Stimulated activated CD4-positive, alpha-beta T cell treated with anti-CD3 and anti-CD28 coated beads, Interleukin-15, amount 100 ng/mL, for 48 hours (primary cell): ENCODE measurements at places on chromosomes 1 and 21.

DNA sequence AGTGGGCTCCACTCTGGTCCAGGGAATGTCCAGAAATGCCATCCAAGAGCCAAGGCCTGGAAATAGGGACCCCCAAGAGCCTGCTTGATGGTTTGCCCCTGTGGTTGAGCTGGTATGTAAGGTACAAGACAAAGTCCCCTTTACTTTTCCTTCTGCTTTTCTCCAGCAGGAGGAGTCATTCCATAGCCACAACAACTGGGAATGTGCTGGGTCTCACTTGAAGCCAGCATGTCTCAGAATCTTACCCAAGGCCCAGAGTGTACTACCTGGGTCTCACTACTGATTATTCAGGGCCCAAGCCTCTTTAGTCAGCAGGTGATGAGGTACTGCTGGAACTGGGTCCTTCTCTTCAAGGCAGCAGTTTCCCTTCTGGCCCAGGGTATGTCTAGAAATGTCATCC, 62.1 kb upstream of the CD55 start:
- no peak for DNase-seq

DNA sequence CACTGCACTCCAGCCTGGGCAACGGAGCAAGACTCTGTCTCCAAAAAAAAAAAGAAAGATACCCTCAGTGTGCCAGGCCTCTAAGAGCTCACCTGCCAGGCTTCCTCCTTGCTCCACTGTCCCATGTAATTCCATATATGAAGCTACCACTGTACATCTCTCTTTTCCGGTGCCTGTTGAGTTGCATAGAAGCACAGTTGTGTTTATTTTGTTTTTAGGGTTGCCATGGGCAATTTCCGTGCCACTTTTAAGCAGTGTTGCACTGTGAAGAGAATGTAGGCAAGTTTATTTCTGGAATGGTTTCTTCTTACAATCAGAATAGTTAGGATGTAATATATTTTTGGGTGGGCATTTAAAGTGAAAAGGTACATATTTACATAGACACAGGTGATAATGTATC, 23.3 kb downstream of the MR1 start:
- DNase-seq, result no peak

DNA sequence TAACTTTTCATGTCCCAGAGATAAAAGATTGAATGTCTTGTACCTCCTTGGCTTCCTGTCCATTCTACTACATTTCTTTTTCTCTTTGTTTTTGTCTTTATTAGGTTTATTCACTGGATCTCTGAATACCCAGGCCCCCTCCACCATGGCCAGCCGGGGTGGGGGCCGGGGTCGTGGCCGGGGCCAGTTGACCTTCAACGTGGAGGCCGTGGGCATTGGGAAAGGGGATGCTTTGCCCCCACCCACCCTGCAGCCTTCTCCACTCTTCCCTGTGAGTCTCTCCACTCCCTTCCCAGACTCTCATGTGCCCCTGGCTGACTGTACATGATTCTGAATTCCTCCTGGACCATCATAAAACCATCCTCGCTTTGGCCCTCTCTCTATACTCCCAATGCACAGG, 10.2 kb downstream of the POLR3GL start:
- DNase-seq, result no peak

GRCh38 chr1:239819096-239819495, 272.6 kb upstream of the FMN2 start:
- no peak for DNase-seq

DNA sequence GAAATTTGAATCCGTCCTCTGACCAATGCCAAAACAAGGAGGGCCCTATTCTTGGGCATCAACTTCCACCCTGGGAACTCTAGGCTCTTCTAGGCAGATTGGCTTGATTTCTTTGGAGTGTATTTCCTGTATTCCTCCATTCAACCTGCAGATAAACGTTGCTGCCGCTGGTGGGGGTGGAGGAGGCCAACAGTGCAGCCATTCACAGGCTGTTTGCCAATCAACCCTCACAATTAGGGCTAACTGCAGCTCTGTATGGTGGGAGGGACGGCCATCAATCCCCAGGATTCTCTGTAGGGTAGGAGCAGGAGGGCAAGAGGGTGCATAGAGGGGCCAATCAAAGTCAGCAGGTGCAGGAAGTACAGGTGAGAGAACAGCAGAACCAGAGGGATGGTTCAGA, 273.1 kb upstream of the PROX1 start:
- DNase-seq, result no peak

- no peak for DNase-seq
Observed at GRCh38 chr1:224783006-224783651, 146.3 kb upstream of the DNAH14 start.

DNA sequence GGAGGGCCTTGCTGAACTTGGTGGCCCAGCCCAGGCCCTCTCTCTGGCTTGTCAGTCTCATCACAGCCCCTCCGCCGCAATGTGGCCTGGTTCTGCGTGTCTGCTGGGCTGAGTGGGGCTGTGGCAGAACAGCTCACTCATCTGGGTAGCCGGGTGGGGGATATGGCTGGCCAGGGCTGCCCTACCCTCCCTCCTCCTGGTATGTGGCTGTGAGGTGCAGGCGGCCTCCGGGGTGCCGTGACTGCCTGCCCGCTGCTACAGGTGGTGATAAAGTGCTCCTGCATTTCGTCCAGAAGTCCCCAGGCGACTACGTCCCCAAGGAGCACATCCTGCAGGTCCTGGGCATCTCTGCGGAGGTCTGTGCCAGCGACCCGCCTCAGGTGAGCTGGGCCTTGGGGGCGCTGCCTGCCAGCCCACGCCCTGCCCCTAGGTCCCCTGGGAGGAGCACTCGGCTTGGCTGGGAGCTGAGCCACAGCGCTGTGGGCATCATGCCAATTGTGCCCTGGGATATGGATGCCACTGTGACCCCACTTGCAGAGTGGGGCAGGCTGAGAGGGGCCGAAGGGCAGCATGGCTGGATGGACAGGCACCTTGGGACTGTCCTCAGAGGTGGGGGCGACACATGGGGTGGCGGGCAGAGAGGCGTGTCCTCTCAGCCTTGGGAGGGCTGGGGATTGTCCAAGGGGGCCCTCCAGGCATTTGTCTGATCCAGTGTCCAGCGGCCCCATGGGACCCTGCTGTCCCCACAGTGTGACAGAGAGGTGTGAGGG, 2.3 kb downstream of the PRXL2B start:
- DNase-seq, result no peak

DNA sequence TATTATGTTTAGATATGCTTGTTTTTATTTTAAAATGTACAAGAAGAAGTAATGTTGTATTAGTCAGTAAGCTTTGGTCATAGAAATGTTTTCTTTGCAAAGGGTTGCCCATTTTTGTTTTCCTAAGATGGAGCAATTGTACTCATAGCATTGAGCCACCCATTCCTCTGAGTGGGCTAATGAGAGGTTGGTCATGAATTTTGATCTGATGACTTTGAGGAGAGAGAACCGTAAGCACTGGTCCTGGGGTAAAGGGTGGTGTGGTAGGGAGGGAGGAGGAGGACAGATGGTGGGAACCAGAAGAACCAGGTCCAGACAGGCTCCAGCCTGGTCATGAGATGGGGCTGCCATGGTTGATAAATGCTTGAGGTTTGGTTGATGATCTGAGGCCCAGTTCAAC, 15.9 kb upstream of the SLC6A9 start:
- no peak for DNase-seq

DNA sequence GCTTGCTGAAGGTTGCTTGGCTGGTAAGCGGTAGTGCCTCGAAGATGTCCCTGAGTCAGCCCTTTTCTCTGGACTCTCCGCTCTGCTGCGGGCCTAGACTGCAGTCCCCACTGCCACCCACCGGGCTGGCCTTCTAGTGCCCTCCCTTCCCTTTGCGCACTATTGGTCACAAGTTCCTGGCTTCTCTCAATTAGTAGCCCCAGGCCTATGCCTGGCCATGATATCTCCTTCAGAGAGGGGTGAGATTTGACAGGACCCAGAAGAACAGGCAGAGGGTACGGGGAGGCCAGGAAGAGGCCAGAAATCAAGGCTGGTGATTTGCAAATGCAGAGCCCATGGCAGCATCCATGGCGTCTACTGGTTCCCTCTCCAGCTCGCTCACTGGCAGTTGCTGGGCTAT, 207.7 kb downstream of the HIVEP3 start:
- DNase-seq, result no peak

GRCh38 chr21:25298512-25299491, 308.5 kb downstream of the MRPL39 start:
- DNase-seq, result no peak

GRCh38 chr1:90716552-90717355, at the start of gene BARHL2:
TSS of gene BARHL2 (minus strand) at chr1:90717302. CDS start at chr1:90717195, 107 bp downstream.
- DNase-seq, result no peak

DNA sequence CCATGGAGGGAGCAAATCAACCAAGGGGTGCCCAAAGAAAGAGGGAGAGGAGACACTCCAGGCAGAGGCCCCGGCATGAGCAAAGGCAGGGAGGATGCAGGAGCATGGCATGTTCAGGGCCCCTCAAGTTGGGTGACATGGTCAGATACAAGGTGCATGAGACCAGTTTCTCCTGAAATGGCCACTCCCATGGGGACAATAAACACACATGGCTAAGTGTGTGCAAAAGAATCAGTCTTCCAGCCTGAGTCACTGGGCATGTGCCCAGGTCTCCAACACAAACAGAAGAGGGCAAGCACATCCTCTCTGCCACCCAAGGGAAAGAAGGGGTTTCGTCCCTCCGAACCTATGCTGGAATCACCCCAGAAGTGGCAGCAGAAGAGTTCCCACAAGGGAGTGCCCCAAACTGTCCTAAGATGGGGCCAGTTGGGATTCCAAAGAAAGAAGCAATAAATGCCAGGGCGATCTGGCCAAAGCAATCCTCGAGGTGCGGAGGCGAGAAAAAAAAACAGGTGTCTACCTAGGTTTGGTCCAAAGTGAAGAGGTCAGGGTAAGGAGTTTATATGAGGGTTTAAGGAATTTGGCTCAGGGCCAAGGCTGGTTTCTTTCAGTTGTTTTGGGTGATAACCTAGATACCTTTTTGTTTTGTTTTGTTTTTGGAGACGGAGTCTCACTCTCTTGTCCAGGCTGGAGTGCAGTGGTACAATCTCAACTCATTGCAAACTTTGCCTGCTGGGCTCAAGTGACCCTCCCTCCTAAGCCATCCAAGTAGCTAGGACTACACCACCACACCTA, 13.2 kb downstream of the CASP9 start:
- no peak for DNase-seq

- no peak for DNase-seq
Observed at GRCh38 chr1:46526691-46527291, 24.7 kb downstream of the KNCN start.

DNA sequence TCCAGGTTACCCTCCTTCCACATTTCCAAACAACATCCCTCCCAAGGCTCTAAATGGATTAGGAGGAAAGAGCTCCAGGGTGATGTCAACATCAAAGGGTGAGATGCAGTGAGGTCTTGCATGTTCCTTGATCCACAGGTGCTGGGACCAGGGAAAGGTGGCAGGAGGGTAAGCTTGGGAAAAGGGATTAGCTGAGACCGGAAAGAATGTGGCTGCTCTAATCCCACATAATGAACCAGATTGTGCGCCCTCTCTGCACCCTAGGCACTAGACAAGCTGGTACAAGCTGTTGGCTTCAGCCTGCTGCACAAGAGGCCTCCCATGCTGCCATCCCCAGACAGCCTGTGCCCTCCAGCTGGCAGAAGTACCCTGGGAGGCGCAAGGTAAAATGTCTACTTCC, 34.9 kb downstream of the PLXNA2 start:
- DNase-seq, result no peak

DNA sequence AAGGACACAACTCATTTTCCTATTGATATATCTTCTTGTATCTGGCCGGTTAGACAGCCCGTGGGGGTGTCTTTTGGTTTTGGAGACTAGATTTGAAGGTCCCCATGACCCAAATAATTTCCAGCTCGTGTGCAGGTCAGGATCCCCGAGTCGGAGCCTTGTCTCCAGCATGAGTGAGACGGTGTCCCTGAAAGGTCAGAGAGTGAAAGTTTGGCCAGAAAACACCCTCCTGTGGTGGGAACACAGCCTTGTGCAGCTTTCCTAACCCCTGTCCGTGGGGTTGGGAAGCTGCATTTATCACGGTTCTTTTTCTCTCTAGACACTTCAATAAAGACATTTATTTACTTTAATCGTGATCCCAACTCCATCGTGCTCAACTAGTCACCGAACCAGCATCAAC, 17.6 kb downstream of the COQ8A start:
- no peak for DNase-seq
